Fibroblast of skin of abdomen (primary cell): ENCODE measurements at places on chromosomes 6 and 20.

- DNase-seq: no peak
These were observed 3.4 kb downstream of the HLA-DRA start for GRCh38 chr6:32442977-32443552.

DNA sequence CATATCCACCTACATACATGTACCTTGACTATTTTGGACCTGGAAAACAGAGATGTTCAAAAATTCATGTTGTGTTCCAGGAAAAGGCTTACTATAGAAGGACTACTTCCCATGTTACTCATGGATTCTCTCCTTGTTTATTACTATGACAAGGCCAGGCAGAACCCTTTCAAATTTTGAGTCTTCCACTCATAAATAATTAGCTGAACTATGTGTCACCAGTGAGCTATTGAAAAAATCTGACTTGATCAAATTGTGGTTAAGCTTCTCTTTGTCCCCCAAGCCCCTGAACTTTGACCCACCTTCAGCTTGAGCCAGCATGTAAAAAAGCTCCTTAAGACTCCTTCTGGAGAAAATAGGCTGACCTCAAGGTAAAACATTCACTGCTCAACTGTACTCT is 1142.8 kb upstream of the EYS start:
- DNase-seq: peak; percentile 35

- no peak for DNase-seq
These were observed 15.7 kb downstream of the GSTA1 start for GRCh38 chr6:52787917-52788316.

GRCh38 chr20:58619864-58620431 is 31.1 kb upstream of the STX16 start:
- no peak for DNase-seq

DNA sequence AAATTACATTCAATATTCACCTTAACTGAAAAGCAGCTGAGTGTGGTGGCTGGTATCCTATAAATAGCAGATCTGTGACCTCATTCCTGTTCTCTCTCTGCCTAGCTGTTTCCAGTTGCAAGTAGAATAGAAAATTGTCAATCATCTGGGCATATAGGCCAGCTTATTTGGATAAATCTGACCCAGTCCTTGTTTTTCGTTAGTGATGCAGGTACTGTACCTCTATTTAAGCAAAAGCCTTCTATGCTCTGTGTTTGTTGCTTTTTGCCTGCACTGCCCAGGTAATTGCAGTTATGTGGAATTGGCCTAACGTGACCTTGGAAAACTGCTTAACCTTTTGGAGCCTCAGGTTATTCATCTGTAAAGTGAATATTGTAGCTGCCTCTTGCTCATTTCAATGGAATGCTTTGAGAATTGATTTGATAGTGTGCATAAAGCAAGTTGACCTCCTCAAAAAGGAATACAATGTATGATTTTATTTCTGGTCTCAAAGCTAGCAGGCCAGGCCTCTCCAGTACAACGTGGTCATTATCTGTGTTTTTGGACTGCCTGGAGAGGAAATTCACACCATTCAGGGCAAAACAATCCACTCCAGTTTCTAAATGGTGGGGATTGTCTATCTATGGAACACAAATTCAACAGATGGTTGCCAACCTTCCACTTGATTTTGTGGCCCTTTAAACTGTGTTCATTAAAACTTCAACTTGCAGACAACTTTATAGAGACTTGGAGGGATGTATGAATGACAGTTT is 508.7 kb upstream of the CITED2 start:
- peak; percentile 27 for DNase-seq

GRCh38 chr6:106517706-106518105 is 111.6 kb downstream of the RTN4IP1 start:
- DNase-seq: no peak

DNA sequence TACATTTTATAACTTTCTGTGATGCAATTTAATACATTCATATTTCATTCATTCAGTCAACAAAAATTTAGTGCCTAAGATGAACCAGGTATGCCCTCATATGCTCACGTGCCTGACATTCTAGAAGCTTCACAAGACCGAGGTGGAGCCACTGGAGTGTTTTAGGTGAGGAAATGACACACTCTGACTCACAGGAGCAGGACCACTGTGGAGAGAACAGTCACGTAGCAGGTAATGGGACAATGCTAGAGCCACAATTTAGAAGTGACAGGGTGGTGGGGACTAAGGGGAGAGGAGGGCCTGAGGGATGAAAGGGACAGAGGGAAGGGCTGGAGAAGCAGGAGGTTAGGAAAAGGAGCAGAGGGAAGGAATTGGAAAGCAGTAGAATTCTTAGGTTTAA is 17.6 kb upstream of the HLA-A start:
- DNase-seq: no peak

DNA sequence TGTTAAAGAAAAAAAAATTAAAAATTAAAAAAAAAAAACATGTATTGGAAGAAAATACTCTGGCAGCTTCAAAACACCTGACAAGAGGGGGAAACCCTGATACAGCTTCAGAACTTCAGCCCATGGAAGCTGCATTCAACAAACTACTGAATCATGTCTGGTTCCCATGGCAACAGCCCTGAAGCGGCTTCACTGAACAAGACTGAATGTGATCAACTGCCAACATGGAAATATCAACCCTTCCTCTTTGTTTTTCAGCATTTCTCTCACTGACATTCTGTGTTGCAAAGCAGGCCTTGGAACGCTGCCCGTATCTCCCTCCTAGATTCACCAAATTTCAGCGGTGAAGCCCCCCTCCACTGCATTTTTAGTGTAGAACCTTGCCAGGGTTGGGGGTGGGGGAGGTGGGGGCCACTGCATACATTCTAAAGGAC is 91.3 kb upstream of the SHLD1 start:
- peak; percentile 84 for DNase-seq

- DNase-seq: no peak
These were observed 17.1 kb upstream of the NCOA7 start for GRCh38 chr6:125773387-125774341.

DNA sequence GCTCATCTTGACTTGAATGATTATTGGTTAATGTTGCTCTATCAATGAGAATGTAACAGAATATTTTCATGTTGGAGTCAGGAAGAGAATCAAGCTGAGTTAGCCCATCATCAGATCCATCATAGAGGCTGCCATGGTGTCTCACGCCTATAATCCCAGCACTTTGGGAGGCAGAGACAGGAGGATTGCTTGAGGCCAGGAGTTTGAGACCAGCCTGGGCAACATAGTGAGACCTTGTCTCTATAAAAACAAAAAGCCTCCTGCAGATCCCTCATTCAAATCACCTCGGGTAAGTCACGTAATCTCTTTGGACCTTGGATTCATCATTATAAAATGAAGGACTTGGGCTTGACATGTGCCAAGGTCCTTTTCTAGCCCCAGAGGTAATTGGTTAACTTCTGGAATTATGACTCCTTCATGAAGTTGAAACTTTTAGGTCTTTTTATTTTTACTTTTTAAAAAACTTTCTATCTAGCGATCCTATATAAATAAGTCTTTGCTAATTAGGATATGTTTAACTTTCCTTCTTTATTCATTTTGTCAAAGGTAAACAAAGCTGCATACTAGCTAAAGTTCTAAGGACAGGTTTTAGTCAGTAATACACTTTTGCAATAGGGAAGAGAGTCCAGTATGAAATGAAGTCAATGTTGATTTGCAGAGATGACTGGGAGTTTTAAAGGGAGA is 110.9 kb downstream of the ZFAND3 start:
- DNase-seq: no peak

GRCh38 chr20:43178080-43178479 is 11.6 kb downstream of the PTPRT start:
- no peak for DNase-seq
